ENCODE measurements at places on chromosomes 16 and 17.

GRCh38 chr17:40707745-40708144, 4.2 kb upstream of the KRT24 start:
- no peak for DNase-seq

- DNase-seq = peak; percentile 91
These were observed at the start of gene PSMB10 for GRCh38 chr16:67936124-67936879. TSS of gene PSMB10 (minus strand) at chr16:67936850. CDS start at chr16:67936749, 101 bp downstream.

DNA sequence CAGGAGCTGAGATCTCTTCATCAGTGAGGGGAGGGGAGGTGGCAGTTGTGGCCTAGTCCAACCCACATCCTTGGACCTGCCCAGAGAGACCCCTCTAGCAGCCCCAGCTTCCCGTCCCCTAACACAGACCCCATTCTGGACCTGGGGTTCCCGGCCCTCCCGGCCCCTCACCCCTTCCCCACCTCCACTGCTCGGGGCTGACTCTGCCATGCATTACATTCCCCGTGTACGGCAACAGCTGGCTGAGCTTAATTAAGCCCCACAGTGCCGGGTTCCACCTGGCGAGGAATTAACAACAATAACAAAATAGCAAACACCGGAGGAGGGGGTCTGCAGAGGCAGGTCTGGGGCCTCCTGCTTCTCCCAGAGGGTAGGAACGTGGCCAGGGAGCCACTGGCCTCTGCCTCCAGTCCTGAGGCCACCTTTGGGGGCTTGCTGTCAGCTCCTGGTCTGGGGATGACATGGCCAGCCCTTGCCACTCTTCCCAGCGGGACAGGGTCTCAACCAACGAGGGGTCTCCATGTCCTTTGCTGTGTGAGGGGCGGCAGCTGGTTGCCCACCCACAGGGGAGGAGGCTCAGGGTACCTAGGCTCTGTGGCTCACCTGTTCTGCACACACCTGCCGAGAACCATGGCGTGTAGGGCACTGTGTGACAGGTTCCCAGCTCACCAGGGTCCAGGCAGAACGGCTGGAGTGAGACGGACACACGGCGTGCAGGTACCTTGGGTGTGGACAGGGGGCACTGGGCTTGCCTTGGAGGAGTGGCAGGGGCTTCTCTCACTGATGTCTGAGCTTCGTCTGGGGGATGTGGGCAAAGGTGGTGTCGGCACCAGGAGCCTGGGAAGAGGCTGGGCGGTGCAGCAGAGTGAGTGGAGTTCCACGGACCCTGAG, 46.9 kb upstream of the CBFA2T3 start:
- no peak for DNase-seq

DNA sequence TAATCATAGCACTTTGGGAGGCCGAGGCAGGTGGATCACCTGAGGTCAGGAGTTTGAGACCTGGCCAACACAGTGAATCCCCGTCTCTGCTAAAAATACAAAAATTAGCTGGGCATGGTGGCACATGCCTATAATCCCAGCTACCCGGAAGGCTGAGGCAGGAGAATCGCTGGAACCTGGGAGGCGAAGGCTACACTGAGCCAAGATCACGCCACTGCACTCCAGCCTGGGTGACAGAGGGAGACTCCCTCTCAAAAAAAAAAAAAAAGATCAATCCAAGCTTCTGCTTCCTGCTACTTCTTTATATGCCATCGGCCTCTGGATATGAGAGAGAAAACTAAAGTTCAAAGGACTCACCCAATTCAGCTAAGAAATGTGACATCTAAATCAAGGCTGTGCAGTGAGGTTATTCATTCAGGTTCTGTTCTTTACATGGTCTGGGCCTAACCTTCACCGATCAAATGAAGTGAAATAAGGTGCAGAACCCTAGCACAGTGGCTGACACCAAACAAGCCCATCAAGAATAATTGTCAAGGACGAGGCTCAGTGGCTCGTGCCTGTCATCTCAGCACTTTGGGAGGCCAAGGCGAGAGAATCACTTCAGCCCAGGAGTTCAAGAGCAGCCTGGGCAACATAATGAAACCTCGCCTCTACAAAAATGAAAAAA, 25.6 kb downstream of the ZP2 start:
- DNase-seq = no peak

- peak; percentile 52 for DNase-seq
These were observed 73.2 kb downstream of the CMIP start for GRCh38 chr16:81517629-81518438.

- peak; percentile 100 for DNase-seq
These were observed 14.2 kb downstream of the B4GALNT2 start for GRCh38 chr17:49146620-49147306.

GRCh38 chr17:55785181-55785580, 34.3 kb downstream of the PCTP start:
- DNase-seq = no peak

DNA sequence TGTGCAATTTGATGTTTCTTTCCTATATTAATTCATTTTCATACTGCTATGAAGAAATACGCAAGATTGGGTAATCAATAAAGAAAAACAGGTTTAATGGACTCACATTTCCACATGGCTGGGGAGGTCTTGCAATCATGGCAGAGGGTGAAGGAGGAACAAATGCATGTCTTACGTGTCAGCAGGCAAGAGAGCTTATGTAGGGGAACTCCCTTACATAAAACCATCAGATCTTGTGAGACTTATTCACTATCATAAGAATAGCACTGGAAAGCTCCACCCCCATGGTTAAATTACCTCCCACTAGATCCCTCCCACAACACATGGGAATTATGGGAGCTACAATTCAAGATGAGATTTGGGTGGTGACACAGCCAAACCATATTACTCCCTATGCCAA, 418.9 kb upstream of the MAF start:
- no peak for DNase-seq

GRCh38 chr16:80058214-80058613, 457.7 kb upstream of the MAF start:
- peak; percentile 17 for DNase-seq

All from mesenchymal stem cell (in vitro differentiated cells and primary cell).